Hindlimb muscle (tissue), 1 donor: ENCODE measurements at places on chromosomes 1 and 21.

DNA sequence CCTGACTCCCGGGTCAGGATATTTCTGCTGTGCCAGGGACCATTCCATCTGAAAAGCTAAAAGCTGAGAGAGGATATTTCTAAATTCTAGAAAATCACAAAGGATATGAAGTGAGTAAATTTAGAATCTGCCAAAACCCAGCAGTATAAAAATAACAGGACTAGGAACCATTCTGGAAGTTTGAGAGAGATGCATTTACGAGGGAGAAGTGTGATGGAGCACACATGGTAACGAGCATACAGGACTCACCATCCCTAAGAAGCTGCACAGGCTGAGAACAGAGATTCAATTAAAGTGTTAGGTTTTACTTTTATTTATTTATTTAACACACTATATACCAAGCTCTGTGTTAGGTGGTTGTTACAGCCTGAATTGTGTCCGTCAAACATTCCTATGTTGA, 116.3 kb downstream of the GLUL start:
- DNase-seq: no peak

GRCh38 chr1:230507666-230508402, 81.7 kb upstream of the PGBD5 start:
- DNase-seq: peak; percentile 28

- no peak for DNase-seq
These were observed 106.0 kb upstream of the FAM78B start for GRCh38 chr1:166272851-166273250.

DNA sequence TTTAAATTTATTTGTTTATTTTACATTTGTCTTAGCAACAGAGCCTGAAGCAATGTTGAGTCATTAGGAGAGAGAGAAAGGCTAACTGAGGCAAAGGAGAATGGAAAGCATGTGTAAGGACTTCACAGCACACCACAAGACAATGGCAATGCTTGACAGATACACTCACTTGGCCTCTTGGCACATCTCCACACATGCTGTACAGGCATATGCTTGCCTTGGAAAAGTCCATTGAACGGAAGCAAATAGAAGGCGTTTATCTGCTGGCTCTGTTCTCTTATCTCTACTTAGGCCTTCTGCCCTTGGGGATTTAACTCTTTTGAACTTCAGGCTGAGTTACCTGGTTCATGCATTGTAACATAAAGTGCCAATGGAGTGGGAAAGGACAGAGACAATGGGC, 262.2 kb upstream of the POU3F1 start:
- no peak for DNase-seq

GRCh38 chr1:1039145-1039910, 19.4 kb downstream of the AGRN start:
- DNase-seq: no peak

GRCh38 chr1:7896994-7897393, 43.6 kb downstream of the TNFRSF9 start:
- DNase-seq: no peak

DNA sequence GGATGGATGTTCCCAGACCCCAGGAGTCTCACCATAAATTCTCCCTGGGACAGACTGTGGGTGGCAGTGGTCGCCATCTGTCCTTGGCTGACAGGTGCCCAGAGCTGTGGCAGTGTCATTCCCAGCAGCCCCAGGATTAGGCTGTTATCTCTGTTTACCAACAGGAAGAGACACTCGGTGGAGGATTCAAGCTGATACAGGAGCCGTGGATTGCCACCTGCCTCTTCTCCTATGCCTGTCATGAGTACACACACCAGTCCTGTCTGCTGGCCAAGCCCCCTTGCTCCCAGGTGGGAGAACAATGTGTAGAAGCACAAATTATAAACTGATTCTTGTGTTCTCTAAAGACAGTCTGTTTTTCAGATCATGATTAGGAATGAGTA, 152.6 kb downstream of the ETS2 start:
- DNase-seq: no peak

DNA sequence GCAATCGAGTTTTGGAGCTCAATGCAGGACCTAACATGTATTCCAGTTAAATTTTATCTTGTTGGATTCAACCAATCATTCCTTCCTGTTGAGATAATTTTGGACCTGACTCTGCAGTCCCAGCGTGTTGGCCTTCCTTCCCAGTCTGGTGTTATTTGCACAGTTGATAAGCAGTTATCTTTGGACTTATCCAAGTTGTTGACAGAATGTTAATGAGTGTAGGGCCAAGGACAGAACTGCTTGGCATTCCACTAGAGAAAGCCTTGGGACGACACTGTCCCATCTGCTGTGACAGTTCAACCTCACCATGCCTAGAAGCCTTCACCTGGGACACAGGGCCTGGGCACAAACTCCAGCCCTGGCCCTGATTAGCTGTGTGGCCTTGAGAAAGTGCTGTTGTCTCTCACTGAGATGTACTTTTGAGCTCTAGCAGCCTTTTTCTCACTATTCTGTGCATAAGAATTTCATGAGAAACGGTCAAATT, 104.1 kb upstream of the SLC25A33 start:
- DNase-seq: no peak

- no peak for DNase-seq
These were observed 5.7 kb downstream of the GSTM5 start for GRCh38 chr1:109717729-109718128.

DNA sequence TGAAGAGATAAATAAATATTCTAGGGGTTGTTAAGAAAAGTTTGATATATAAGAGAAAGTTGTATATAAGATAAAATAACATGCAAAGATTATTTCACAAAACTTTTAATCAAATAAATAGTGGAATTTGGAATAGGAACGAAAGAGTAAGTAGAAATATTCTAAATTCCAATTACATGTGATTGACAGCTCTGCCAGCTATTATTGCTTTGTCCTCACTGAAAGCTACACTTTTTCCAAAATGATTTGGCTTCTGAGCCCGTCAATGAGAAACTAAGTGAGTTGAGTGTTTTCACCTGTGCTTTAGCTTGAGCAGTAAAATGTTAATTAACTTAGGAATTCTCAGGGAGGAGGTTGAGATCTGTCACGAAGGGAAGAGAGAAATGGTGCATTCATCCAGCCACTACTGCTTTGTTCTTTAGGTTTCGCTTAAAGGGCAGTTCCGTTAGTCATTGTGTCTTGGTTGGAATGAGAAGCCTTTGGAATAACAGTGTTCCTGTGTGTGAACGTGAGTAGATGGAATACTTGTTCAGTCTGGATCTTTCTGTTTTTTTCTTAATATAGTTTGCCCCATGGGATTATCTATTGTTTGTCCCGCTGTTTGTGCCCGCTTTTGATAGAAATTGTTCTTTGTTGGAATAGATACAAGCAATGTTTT, 63.3 kb upstream of the CR1L start:
- no peak for DNase-seq

DNA sequence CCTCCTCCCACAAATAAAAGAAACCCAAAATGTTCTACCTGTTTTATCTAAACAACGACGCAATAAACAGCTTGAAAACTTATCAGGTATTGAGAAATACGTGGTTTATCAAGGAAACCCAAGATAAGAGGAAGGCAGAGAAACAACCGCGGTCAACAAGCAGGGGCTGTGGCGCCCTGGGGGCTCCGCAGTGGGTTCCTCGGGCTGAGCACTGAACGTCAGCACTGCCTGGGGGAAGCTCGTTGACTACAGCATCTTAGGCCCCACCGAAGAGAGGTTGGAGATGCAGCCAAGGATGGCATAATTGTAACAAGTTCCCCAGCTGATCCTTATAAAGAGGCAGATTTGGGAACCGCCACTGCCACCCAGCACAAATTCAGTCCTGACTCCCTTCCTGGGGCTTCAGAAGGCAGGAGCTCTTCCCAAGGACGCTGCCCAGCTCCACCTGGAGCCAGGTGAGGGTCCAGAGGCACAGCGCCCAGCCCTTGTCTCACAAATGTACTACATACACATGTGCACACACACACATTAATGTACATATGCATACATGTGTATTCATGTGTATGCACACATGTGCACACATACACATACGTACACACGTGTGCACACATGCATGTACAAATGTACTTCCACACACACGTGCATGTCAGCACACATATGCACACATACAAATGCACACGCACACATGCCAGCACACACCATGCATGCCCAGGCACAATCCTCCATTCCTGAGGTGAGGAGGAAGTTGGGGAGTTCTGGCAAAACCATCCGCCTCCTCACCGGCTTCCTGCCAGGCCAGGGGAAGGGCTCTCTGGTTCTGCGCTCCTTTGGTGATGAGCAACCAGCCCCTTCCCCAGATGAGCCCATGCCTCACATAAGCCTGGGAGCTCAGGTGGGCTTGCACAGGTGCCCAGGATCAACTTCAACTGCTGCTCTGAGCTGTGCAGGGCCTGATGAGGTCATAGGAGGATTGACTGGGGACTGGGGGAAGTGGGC, 251.1 kb downstream of the NPHP4 start:
- DNase-seq: no peak

- DNase-seq: no peak
These were observed 153.1 kb upstream of the LRRC7 start for GRCh38 chr1:69414574-69414973.

- no peak for DNase-seq
These were observed 129.5 kb upstream of the ARHGEF16 start for GRCh38 chr1:3324704-3325535.

DNA sequence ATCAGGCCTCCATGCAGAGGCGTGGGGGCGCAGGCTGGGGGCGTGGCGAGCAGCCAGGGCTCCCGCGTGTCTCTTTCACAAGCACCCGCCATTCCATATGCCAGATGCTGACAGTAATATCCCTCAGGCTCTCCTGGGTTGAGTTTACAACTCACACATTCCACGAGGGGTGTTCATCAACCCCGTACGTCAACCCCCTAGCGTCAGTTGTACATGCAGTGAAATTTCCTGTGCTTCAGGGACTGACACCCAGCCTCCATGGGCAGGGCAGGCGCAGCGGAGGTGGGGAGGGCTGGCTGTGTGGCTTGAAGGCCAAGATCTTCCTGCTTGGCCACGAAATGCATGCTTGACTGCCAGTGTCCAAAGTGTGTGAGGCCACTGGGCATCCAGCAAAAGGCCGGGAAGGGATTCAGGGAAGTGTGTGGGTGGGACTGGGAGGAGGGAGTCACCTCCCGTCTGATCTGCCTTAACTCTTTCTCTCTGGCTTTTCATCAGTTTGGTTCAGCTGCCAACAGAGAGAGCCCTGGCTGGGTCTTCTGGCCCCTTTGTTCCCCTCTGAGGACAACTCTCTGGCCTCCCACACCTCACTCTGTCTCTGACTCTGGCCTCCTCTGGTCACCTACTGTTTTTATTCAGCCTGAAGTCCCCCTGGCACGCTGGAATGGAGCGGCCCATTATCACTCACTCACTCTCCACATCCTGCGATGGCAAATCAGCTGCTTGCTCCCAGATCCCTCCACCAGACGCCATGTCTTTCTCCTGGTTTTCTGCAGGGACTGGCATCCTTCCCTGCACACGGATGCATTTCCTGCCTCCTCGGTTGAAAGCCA, 33.8 kb downstream of the CLIC6 start:
- DNase-seq: peak; percentile 22

- DNase-seq: no peak
These were observed 28.3 kb downstream of the POU2F1 start for GRCh38 chr1:167248707-167249642.

- no peak for DNase-seq
These were observed 44.6 kb upstream of the GREM2 start for GRCh38 chr1:240656531-240656930.

GRCh38 chr21:45291613-45292398, 4.1 kb upstream of the POFUT2 start:
- DNase-seq: no peak

- no peak for DNase-seq
These were observed 458.0 kb upstream of the VAMP3 start for GRCh38 chr1:7313081-7313546.

- no peak for DNase-seq
These were observed 167.7 kb upstream of the PTGFR start for GRCh38 chr1:78322928-78323680.

DNA sequence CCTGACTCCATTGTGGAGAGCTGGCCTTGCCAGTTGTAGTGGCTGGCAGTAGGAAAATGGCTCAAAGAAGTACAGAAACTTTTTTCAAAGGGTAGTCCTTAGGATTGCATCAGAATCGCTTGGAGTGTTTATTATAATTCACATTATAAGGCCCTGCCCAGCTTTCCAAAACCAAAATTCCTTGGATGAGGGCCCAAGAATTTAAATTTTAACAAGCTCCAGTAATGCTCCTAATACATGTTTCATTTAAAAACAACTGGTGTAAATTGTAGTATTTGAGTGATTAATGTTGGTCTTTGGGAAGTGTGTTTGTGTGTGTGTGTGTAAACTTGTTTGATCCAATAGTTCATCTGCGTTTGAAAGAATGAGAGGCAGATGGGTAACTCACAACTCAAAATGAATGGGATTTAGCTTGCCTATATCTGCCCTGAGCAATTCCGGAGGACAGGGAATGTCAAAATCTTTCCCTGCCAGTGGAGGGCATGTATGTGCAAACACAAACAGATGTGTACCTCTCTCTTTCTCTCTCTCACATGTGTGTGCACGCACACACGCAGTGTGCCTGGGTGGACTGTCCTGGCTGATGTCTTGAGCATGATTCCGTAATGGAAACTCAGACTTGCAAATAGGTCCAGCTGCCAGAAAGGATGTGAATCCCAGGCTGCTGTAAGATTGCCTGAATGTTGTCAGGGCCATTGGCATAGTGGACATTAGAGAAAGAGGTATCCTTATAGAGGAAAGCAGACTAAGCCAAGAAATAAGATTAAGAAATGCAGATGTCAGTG, 293.1 kb downstream of the LMX1A start:
- peak; percentile 76 for DNase-seq

- DNase-seq: no peak
These were observed 100.3 kb downstream of the GRIK3 start for GRCh38 chr1:36934061-36934460.
